Suprapubic skin (tissue), 4 donors: ENCODE measurements at places on chromosomes 11 and 22.
A peak's percentile ranks its signal among the peaks of the same experiment; 100 is the strongest.

DNA sequence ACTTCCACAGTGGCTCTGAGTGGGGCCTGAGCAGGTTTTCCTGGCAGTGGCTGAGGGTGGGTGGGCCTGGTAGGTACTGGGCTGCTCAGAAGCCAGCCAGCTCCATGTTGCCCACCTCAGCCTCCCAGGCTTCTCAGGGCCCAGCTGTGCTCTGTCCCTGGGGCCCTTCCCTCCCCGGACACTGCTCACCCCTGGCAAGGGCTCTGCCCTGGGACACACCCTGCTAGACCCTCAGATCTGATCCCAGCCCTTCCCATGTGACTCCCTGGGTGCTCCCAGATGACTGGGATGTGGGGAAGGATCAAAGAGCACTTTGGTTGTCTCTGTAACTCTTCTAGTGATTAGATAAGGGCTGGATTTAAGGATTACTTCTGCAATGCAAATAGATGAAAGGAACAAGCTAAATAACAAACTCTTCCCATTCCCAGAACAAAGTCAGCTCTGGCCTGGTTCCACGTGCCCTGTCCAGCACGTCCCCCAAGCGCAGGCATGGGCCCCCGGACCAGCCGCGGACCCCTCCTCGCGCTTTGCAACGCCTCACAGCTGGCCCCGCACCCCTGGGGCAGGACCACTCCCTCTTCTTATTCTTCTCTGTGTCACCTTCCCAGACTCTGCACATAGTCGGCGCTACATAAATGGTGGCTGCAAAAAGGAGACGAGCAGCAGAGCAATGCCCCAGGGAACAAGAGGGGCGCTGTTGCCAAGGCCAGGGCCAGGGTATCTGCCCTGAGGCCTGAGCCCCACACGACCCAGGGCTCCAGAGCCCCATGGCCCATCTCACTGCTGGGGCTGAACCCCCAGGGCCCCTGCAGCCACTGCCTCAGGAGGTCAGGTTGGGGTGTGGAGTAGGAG is 5.7 kb upstream of the KRTAP5-6 start:
- DNase-seq, result no peak

DNA sequence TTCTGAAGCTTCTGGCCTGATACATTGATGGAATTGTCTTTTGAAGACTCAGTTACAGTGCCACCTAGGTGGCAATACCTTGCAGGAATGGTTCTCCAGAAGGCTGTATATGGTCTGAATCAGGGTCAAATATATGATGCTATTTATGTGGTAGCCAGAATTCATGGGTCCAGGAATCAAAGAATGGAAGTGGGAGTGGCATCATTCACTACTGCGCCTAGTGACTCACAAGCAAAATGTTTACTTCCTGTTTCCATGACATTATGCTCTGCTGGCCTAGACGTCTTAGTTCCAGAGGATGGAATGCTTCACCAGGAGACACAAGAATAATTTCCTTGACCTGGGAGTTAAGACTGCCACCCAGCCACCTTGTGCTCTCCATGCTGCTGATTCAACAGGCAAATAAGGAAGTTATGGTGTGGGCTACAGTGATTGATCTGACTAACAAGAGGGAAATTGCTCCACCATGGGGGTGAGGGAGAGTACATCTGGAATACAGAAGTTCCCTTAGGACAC is 491.8 kb downstream of the ETS1 start:
- DNase-seq, result no peak

DNA sequence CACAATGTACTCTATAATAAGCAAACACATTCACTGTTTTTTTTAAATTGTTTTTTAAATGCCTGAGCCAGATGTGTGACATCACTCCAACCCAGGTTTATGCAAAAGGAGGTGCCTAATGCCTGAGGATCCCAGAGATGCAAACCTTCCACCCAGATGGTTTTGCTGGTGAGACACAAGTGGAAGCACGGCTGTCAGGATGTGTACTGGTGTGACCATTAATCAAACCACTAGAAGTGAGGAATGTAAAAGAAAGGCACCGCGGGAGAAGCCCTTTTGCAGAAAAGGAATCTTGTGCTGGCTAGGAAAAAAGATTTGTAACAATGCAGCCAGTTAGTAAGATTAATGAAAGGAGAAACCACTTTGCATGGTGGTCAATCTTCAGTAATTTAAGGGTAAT is 407.4 kb downstream of the LARGE1 start:
- DNase-seq, result no peak

- DNase-seq, result no peak
Observed at GRCh38 chr11:76510060-76511047, 65.5 kb downstream of the EMSY start.

DNA sequence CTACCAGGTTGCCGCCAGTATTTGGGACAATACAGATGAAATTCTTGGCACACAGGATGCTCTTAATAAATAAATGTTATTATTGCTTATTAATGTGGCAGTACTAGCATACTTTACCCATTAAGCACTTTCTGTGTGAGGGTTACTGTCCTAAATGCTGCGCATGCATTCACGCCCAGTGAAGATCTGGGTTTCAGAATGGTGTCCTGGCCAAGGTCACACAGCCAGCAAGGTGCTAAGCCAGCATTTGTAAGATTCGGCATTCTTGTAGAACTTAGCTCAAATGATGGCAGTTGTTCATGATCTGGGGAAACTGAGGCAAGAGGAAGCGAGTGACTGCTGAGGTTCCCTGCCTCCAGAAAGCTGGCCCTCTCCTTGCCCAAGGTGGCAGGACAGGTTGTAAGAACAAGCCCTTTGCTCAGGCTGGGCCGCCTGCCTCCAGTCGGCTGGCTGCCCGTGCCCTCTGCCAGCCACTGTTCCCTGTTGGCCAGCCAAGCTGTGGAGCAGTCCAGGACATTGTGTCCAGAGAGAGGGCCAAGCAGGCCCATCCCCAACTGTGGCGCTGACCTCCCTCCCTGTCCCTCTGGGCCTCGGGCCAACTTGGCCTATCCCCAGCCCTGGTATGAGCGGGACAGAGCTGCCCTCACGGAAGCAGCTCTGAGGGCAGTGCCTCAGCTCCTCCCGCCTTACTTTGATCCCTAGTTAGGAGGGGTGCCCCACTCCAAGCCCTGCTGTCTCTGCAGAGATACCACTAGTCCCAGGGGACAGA is 28.8 kb downstream of the TOB2 start:
- peak; percentile 91 for DNase-seq

DNA sequence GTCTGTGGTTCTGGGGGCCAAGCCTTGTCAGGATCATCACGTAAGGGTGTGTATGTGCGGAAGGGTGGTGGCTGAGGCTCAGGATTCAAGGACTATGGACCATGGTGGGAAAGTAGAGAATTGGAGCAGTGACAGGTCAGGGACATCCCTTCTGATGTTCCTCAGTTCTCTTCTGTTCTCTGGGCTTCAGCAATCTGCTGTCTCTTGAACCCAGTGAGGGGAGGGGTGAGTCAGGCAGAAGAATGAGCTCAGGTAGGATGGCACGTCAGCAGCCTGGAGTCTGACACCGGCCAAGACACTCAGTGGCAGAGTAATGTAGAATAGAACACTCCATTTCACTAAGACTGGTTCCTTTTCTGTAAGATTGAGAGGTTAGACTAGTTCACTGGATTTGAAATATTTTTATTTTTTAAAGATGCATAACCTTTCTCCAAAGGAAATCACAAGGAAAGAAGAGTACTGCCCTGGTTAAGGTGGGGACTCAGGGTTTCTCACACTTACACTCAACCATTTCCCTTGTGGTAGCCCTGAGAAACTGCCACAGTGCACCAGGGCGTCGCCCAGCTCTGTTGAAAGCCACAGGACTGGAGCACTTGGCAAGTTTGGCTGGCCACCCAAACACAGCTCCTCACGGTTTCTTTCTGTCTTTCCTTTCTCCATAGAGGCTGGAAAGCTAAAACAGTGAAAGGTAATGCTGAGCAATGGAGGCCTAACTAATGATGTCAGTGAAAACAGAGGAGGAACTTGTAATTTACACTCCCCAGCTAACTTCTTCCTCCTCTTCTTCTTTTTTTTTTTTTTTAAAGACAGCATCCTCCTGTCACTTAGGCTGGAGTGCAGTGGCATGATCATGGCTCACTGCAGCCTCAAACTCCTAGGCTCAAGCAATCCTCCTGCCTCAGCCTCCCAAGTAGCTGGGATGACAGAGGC is 23.1 kb upstream of the MICAL2 start:
- DNase-seq, result peak; percentile 65

GRCh38 chr11:128575961-128576350 is 11.4 kb downstream of the ETS1 start:
- DNase-seq, result no peak

GRCh38 chr11:104259121-104259610 is 95.2 kb upstream of the PDGFD start:
- DNase-seq, result no peak

- DNase-seq, result no peak
Observed at GRCh38 chr11:97756571-97757335, 1264.0 kb upstream of the CNTN5 start.

DNA sequence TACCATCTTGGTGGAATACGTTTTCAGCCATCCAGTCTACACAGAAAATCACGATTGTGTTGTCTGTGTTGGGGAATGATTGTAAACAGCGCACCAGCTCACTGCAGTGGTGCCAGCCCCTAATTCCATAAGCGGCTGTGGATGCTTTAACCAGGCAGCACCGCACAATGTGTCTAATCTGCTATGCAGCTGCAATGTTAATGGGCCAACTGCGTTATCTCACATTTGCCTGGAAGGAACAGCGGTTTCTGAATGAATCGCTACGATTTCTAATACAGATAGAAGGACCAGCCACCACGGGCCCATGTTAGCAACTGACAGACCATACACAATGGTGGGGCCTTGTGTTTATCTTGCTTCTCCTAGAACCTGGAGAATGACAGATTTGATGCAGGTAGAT is 384.5 kb upstream of the KIRREL3 start:
- DNase-seq, result no peak

DNA sequence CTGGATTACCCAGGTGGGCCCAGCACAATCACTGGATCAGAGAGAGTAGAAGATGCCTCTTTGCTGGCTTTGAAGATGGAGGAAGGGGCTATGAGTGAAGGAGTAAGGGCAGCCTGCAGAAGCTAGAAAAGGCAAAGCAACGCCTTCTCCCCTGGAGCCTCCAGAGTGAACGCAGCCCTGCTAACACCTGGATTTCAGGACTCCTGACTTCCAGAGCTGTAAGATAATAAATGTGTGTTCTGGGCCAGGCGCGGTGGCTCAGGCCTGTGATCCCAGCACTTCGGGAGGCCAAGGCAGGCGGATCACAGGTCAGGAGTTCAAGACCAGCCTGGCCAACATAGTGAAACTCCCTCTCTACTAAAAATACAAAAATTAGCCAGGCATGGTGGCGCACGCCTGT is 102.4 kb downstream of the MORC2 start:
- DNase-seq, result peak; percentile 47

GRCh38 chr11:123509737-123510578 is 79.9 kb downstream of the GRAMD1B start:
- DNase-seq, result no peak

DNA sequence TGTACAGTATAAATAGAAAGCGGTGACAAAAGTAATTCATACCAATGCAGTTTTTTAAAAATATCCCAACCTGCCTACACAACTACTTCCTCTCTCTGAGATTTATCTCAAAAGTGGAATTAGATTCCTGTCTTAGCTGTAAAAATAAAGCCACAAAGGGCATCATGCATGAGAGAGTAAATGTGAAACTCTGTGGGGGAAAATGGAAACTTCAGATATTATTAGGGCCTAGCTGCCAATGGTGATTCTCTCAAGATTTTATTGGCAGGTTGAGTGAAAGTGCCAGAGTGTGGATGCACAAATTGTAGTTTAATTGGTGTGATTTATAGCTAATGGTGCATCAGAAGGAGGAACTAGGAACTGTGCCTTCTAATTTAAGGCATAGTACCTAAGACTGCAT is 356.9 kb upstream of the CCDC90B start:
- no peak for DNase-seq

DNA sequence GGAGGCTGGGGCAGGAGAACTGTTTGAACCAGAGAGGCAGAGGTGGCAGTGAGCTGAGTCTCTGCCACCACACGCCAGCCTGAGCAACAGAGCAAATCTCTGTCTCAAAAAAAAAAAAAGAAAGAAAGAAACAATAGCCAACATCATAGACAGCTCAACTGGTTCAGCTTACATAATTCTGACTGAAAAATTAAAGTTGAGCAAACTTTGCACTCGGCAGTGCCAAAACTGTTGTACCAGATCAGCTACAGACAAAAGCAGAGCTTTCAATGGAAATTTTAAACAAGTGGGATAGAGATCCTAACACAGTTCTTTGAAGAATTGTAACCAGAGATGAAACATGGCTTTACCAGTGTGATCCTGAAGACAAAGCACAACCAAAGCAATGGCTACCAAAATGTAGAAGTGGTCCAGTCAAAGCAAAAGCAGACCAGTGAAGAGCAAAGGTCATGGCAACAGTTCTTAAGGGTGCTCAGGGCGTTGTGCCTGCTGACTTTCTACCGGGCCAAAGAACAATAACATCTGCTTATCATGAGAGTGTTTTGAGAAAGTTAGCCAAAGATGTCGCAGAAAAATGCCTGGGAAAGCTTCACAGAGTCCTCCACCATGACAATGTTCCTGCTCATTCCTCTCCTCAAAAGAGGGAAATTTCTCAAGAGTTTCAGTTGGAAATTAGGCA is 59.3 kb downstream of the TTC28 start:
- DNase-seq, result no peak

GRCh38 chr11:116044941-116045340 is 540.7 kb upstream of the CADM1 start:
- no peak for DNase-seq

DNA sequence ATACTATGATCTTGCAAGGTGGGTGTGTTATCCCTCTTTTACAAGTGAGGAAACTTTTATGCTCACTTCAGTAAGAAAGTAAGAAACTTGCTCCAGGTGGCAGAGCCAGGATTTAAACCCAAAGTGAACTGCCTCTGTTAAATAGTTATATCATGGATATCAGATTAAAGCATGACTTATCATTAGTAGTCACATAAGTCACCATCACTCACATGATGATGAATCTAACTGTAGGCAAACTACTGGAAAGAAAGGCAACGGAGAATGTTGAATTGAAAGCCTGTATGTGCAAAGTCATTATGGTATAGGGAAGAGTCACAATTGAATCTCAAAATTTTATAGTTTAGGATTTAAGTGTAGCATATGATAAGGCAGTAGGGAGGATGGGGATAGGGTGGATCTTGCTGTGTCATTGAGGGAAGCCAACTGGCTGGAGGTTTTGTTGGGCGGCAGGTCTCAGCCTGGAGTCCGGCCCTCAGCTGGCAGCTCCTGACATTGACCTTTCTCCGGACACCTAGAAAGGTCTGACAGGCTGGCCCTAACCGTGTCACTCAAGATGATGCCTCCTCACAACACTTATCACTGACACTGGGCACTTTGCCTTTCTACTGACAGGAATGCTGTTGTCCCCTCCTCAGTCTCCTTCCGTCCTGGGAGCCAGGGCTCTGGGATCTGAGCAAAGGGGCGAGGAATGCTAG is 98.3 kb downstream of the EMSY start:
- DNase-seq, result no peak

- no peak for DNase-seq
Observed at GRCh38 chr11:95412074-95412473, 181.1 kb upstream of the SESN3 start.

- DNase-seq, result no peak
Observed at GRCh38 chr22:39935116-39935515, 25.1 kb upstream of the TMA7B start.

- DNase-seq, result no peak
Observed at GRCh38 chr11:107446822-107447431, 10.7 kb downstream of the CWF19L2 start.
